NCI-H1930 (cell line): ENCODE measurements at places on chromosomes 6 and 20.

DNA sequence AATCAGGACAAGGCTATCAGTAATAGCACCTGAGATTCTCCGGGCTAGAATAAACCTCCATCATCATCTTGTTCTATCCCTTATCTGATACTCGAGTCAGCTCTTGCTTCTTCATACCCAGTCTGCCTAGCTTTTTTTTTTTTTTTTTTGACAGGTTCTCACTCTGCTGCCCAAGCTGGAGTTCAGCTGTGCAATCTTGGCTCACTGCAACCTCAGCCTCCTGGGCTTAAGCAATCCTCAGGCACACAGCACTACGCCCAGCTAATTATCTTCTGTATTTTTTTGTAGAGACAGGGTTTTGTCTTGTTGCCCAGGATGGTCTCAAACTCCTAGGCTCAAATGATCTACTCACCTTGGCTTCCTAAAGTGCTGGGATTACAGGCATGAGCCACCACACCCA lies 19.5 kb downstream of the SRSF6 start:
- no peak for DNase-seq

- no peak for DNase-seq
These were observed 321.4 kb downstream of the FARS2 start for GRCh38 chr6:5582762-5583161.

DNA sequence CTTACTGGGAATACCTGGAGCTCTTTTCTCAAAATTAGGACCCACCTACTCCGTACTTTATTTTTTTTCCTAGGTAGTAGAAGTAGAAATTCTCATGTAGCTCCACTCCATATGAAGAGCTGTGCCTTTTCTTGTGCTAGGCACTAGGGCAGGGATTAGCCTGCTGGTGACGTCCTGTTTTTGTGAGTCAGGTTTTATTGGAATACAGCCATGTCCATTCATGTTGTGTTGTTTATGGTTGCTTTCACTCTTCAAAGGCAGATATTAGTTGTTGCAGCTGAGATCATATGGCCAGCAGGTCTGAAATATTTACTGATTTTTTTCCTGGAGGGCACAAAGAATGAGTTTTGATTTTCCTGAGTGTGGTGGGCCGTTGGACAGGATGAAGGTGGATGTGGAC lies 20.5 kb downstream of the XRN2 start:
- no peak for DNase-seq

DNA sequence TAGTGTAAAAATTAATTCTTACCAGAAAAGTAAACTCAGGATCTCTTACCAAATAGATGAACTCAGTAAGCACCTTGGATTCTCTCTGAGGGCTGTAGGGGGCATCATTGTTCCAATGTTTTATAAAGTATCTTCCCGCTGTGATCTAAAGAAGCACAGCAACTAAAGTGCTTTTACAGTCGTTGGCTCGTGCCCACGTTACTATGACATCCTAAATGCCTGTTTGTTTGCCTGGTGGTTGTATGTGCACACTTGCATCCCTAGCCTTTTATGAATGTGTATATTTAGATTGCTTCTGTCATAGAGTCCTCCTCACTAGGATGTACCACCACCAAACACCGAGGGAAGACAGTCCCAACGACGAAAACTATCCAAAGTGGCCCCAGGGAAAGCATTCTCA lies 34.5 kb downstream of the SLX4IP start:
- peak; percentile 16 for DNase-seq

- no peak for DNase-seq
These were observed 9.5 kb upstream of the UQCC2 start for GRCh38 chr6:33720998-33721397.

GRCh38 chr6:21594416-21595281 lies 1.1 kb downstream of the SOX4 start:
- DNase-seq, result no peak

DNA sequence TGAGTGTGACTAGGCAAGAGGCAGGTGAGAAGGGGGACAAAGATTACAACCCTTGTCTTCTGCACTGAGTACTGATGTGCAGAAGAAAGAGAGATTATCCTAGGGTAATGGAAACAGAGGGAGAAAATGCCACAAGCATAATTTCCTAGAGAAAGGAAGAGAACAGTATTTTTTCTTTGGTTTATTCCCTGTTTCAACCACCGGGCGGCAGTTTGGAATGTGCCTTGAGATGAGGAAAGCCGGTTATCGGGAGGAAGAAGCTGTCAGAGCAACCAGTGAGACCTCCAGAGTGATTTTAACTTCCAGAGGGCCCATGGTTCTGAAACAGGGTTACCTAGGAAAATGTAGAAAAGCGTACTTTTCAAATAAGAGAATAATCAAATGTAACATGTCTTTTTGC lies 121.4 kb downstream of the REV3L start:
- peak; percentile 38 for DNase-seq

GRCh38 chr20:8834851-8835250 lies 234.0 kb upstream of the PLCB4 start:
- DNase-seq, result no peak

DNA sequence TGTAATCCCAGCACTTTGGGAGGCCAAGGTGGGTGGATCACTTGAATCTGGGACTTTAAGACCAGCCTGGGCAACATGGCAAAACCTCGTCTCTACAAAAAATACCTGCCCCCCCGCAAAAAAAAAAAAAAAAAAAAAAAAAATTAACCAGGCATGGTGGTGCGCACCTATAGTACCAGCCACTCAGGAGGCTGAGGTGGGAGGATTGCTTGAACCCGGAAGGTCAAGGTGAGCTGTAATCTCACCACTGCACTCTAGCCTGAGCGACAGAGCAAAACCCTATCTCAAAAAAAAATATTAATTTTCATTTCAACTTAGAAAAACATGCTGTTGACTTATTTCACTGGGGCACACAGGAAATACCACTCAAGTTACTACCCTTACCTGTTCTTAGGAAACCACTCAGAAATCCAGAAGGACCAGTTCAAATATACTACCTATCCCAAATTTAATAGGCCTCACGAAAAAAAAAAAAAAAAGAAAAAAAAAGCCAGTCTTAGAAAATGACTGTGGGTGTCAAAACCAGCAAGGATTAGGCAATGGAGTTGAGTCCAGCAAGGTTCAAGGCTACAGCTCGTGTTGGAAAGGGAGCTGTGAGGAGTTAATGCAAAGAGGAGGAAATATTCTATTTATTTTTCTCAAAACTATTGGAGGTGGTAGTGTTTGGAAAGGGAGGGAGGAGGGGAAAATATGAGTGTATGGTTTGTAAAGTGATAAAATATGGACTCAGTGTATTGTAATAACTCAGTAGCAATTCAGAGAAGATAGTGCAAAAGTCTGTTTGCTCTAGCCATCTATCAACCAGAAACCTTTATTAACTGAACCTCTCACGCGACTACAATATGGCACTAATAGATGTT lies 33.9 kb upstream of the PIM1 start:
- no peak for DNase-seq

GRCh38 chr20:49630396-49630951 lies 62.5 kb upstream of the PTGIS start:
- no peak for DNase-seq

- no peak for DNase-seq
These were observed 982 bp downstream of the MMUT start for GRCh38 chr6:49462071-49462470.

DNA sequence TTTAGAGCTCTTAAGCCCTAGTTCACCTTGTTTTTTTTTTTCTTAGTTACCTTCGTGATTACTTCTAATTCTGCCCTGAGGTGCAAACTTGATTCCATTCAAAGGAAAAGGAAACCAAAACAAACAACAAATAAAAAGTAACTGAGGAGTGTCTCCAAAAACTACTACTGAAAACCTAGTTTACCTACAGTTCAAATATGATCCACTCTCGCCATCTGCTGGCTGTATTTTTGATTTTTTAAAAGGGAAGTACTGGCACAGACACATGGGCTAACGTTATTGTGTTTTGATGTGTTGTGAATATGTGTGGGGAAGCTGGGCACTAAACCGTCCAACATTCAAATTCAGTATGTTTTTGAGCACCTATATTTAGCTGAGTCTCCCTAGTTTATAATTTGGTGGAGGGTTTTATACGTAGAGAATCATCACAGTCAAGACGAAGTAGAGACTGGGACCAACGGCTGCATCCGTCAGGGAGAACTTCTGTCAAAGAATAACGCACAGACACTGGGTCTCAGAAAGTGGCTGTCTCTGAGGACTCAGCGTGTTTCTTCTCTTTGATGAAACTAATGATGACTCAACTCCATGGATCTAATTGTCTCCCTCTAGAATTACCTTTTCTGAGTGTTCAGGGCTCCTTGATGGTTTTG lies 373.5 kb upstream of the BTBD3 start:
- DNase-seq, result peak; percentile 68

DNA sequence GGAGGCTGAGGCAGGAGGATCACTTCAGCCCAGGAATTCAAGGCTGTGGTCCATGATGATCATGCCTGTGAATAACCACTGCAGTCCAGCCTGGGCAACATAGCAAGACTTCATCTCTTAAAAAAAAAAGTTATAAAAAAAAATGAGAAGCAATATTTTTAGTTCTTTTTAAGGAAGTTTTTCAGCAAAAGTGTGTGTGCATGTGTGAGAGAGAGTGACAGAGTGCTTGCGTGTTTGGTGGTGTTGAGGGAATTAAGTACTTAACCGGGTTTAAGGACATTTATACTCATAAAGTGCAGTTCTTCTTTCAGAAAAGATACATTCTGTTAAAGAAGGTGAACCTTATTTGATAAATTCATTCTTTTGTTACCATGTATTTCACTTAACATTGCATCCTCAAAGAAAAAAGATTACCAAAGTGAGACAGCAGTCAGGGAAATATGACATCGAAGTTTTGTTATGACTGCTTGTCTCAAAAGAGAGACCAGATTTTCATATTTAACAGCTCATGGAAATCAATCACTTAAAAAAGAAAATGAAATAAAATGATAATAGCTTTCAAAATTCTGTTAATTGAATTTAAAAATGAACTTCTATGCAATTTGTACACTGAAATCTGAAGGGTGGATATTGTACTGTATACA lies 254.7 kb downstream of the ARHGAP18 start:
- no peak for DNase-seq

- no peak for DNase-seq
These were observed 1.1 kb upstream of the RNF182 start for GRCh38 chr6:13923527-13924145.

DNA sequence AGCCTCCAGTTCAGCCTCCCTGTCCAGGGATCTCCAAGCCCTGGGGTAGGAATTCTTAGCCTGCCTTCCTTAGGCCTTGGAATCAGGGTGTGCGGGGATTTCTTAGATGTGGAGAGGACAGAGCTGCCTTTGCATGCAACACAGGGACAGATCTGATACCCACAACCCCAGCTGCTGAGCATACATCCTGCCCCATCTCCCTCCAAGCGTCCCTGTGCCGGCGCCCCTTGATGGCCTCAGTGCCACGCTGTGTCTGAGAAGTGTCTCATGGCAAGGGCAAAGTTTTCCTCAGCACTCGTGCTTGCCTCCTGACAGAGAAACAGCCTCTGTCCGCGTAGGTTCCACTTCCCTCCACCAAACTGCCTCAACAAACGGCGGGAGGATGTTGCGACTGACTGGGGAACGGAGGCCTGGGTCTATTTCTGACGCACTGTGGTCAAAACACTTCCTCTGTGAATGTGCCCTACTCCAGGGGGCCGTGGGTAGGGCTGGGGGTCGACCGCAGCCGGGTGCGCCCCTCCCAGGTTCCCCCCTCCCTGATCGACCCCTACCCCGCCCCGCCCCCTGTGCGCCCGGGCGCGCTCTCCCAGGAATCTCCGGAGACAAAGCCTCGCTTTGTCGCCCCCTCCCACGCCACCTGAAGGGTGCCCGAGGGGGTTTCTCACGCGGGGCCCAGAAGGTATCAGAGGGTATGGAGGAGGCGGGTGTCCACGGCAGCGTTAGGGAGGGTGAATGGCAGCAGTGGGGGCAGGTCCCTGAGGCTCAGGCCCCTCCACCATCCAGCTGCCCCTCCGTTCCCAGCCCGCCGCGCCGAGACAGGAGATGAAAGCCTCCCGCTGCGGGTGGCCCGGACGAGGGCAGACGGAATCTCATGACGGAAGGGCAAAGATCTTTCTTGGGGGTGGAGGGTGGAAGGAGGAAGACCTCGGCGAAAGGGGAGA lies 806 bp downstream of the MICAL1 start:
- DNase-seq, result no peak
